Neuronal stem cell (in vitro differentiated cells): ENCODE measurements at places on chromosomes 11 and 22.

- DNase-seq: no peak
These were observed 14.1 kb downstream of the WT1 start for GRCh38 chr11:32420937-32421901.

DNA sequence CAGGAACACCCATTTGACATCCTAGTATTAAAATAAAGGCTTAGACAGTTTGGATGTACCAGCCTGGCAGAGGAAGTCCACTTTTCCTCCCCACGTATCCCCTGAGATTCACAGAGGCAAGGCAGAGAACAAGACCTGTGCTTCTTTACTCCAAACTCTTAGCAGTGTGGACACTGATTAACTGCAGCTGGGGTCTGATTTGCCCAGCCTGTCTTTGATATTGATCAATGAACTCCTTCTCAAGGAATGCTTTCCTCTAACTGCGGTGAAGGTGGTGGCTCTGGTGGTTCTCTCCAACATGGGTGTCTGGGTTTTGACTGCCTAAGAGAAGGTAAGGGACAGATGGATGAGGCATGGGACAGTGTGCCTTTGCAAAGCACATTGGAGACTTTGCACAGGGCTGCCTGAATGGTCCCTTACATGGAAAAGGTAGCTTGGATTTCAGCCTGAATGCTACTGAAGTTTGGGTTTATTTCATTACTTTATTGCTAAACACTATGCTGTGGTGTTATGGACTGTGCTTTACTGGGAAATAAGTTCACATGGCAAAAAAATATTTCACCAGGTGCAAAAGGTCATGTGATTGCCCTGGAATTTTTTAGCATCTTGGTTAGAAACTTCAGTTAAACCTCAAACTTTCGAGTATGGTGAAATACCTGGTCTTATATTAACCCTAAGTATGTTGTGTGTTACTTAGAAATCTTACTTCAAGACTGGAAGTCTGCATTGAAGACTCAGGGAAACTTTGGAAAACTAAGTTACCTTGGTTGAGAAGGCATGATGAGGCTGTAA is 1.8 kb downstream of the GAS2 start:
- no peak for DNase-seq

DNA sequence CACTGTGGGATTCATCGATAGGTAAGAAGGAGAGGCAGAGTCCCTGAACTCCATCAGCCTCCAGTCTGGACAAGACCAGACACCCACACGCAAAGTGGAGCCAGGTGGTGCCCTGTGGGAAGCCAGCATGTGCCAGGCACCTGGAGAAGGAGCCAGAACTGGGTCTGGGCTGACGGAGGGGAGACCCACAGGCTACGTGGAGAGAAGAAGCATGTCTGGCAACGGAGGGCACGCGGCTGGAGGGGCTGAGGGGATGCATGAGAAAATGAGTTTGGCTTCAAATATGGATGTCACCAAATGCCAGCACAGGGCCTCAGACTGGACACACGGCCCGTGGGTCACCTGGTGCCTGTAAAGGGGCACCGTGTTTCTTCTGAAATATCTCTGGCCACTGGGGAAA is 55.7 kb downstream of the LINC01488 start:
- no peak for DNase-seq

DNA sequence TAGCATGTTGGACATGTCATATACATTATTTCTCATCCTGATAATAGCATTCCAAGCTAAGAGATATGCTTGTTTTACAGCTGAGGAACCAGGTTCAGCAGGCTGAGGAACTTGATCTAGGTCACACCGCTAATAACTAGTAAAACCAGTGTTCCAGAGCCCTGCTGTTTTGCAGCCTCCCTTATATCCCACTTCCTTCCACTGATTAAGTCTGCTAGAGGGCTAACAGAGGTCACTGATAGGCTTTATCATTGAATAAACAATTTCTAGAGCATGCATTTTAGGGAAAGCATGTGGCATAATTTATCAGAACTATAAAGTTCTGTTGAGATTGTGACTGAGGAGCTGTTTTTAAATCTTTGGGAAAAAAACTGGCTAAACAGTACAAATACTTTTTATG is 54.0 kb downstream of the UVRAG start:
- no peak for DNase-seq

GRCh38 chr11:76243193-76243956 is 37.1 kb upstream of the WNT11 start:
- DNase-seq: no peak

GRCh38 chr11:2592559-2593392 is 107.0 kb downstream of the KCNQ1OT1 start:
- no peak for DNase-seq

DNA sequence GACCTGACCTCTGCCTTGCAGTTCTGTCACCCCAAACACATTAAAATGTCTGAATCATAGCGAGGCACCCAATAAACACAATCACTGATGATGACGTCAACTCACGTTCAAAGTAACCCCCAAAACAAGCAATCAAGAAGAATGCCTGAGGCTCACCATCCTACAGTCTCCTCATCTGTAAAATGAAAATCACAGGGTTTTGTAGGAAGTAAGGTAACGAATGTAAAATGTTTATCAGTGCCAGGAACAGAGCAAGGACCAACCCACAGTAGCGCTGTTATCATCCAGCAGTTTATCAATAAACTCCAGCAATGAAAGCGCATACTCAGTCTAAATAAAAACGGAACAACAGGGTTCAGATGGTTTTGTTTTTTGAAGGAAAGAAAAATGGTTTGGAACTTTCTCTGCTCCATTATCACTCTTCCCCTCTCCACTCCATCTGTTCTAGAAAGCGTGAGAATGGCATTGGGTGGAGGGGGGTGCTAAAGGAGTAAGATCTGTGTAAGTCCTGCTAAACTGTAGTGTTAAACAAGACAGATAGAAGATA is 110.5 kb downstream of the MICAL3 start:
- no peak for DNase-seq

GRCh38 chr22:20008221-20008995 is 8.2 kb downstream of the ARVCF start:
- DNase-seq: no peak

GRCh38 chr11:19817870-19818269 is 105.2 kb downstream of the NAV2 start:
- no peak for DNase-seq

DNA sequence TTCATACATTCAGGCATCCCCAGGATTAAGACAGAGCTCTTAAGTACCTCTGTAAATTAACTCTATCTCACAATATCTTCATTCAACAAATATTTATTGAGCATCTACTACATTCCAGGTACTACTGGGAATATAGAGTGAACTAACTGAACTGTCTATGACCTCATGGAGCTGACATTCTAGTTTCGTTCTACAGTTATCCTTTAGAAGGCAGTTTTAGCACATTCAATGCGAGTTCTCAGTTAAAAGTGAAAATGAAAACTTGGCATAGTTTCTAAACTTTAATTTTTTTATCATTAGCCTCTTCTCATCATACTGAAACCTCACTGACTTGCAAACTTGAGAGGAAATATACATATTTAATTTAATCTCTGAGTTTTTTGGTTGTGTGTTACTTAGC is 10.7 kb upstream of the MS4A6E start:
- DNase-seq: no peak

DNA sequence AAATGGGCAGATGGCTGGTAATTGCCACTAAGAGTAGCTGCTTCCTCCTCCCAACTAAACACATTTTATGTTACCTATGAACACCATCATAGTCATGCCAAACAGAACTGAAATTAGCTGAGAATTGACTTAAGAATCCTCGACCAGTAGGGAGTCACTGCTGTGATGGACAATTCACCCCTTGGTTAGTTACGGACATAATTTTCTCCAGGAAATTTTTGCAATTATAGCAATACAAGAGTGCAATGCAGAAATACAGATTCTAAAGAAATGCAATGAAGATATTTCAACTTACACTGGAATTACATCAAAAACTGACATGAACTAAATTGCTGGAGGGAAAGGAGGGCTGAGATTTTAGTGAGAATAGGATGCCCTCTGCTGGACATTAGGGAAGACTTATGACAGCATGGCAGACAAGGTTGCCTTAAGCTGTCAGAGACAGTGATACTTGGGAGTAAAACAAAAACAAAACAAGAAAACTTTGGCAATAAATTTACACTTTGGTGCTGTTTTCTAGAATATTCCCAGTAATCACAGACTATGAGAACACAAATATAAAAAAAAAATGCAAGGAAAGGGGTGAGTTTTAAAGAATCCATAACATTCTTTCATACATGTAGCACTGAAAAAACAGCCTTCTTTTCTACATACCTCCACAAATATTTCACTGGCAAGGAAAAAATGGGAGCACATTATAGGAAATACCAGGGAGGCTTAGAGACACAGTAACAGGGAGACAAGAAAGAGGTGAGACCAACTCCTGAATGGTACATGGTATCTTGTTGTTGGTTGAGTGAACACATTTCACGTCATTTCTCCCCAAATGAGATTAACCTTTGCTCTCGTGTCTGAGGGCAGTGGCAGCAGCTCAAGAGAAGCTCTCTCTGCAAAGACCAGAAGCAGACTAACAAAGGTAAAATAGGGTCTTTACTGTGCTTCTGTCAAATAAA is 11.2 kb upstream of the PPP2R1B start:
- peak; percentile 56 for DNase-seq

GRCh38 chr11:75246671-75247350 is 6.2 kb downstream of the TPBGL start:
- no peak for DNase-seq

- DNase-seq: no peak
These were observed 24.8 kb downstream of the PTPRJ start for GRCh38 chr11:48005136-48005535.
